ENCODE measurements at places on chromosomes 1 and 21.
A peak's percentile ranks its signal among the peaks of the same experiment; 100 is the strongest.

DNA sequence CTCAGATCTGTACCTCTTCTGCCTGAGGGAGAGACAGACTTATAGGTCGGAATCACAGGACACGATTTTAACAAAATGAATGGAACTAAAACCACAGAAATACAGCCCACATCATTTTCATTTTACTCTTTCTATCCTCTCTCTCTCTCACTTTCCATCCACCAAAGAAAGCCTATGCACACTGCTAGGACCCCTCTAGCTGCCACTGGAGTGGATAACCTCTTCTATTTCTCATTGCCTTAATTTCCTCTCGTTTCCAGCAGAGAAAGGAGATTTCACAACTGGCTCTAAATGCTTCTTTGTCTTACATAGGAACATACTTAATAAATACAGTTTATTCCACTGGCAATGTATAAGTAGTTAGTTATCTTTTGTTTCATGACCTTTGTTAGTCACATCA is 867.8 kb upstream of the ADGRL4 start:
- DNase-seq = no peak

DNA sequence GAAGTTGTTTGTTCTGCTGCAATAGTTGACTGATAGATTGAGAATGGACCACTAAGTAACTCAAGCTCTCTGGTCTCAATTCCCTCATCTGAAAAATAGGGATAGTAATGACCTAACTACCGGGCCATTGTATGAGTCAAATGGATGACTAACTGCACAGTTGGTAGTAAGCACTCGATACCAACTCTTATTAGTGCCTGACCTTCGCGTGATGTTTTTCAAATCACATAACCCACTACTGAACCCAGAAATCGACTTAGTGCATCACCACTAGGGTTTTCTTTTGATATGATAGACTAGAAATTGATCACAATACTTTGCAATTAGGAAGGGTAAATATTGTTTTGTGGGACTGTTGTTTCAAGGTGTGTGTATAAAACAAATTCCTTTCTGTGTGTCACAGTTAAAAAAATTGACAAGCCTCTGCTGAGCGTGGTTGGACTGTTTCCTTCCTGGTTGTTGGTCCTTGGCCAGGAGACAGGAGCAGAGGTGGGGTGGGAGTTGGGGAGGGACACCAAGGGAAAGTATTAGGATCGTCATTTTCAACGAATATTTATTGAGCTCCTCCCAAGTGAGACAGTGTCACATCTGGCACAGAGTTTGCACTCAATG is 54.0 kb upstream of the LRP8 start:
- no peak for DNase-seq

DNA sequence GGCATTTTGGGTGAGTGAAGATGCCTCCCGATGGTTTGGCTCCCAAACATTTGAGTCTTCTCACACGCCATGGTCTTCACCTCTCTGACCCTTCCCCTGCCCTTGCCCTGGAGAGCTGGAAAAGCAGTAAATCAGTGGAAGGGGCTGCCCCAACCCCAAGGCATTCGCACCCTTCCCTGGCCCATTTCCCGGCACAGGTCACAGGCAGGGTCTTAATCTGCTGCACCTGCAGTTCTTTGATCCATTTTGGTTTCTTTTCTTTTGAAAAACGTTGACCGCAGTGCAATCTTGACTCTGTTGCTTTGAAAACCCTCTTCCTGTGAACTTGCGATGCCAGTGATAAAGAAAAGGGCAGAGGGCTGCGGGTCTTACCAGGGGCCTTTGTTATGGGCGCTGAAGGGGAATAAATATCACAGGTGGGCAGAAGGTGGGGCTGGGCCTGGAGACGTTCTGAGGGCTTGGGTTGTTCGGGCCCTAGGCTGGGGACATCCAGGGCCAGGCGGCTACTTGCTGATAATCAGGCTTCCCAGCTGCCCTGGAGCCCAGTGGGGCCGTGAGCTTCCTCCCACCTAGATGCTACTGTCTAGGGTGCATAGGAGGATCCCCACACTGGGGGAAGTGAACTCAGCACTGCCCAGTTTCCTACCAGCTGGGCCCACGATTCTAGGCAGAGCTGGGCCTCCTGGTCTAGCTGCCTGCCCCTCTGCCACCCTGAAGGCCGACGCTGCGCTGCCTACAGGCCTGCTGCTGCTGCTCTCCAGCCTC is 38.6 kb upstream of the EPS8L3 start:
- no peak for DNase-seq

DNA sequence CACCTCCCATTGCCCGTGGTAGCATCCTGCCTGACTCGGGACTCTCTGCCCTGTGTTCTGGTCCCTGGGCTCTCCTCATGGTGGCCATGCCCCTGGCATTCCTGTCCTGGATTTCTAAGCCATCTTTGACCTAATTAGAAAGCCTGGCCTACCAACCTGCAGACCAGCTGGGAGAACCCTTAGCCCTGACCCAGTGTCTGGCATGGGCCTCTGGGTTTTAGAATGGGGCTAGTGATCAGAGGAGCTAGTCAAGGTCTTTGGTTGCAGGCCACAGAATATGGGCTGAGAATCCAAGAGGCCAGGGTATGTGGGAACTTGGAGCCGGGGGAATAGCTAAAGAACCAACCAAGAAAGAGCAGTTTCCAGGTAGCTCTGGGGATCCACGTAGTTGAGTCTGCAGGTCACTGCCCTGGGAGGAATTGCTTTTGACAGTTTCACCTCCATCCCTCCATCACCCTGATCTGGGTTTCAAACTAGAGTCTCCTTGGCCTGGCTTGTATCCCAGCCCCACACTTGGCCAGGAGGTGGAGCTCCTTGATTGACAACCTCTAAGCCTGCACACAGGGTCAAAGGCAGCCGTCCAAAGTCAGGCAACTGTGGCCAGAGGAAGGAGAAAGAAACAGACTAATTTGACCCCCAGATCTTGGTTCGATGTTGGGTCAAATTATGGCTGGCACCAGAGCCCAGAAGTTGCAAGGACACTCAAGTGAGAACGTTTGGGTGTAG is 54.7 kb upstream of the ABCG1 start:
- no peak for DNase-seq

DNA sequence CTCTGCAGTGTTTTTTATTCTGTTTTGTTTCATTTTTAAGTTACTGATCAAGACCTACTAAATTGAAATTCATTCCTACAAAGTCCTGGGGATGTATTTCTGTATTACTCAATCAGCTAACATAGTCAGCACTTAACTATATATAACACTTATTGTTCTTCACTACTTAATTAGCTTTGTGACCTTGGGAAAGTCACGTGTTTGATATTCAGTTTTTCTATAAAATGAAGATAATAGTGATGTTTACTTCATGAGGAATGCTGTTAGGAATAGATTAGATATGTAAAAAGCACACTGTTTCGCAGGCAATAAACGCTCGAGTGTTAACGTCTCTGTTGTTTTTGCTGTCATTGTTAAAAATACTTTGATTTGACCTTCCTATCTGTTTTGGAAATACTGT is 44.6 kb downstream of the CTTNBP2NL start:
- DNase-seq = no peak

- no peak for DNase-seq
Measured at GRCh38 chr1:85313888-85314696, 37.7 kb upstream of the BCL10 start.

- no peak for DNase-seq
Measured at GRCh38 chr1:110233861-110234260, 23.7 kb downstream of the KCNC4 start.

DNA sequence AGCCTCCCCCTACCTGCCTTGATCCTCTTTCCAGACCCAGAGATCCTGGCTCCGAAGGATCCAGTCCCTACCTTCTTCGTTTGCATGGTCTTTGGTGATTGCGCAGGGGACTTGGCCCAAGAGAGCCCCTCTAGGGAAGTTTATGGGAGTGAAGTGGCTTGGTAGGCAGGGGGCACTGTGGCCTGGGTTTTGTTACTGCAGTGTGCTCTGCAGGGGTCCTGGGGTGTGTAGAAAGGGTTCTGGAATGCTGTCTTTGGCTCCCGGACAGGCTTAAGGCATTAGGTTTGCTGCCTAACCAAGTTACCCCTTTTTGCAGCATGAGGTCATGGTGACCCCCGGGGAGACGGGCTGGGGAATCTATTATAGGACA is 3.8 kb downstream of the ATP8B2 start:
- no peak for DNase-seq

DNA sequence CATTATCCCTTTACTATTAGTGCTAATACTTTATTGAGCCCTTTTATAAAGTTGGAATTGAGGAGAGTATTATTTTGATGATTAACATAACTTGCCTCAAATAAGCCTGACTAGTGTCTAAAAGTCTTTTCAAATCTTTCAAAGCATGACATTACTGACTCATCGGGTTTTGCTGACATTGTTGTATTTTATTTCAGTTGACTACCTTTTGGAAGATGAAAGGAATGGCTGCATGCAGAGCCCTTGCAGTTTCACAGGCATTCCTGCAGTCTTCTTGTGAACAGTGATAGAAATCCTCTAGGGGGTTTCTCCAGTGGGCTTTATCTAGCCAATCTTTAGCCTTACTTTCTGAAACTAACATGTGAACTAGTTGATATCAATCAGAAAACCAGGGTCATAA is 43.0 kb upstream of the TMEM61 start:
- DNase-seq = no peak

GRCh38 chr1:241675983-241676382 is 23.9 kb downstream of the WDR64 start:
- DNase-seq = no peak

DNA sequence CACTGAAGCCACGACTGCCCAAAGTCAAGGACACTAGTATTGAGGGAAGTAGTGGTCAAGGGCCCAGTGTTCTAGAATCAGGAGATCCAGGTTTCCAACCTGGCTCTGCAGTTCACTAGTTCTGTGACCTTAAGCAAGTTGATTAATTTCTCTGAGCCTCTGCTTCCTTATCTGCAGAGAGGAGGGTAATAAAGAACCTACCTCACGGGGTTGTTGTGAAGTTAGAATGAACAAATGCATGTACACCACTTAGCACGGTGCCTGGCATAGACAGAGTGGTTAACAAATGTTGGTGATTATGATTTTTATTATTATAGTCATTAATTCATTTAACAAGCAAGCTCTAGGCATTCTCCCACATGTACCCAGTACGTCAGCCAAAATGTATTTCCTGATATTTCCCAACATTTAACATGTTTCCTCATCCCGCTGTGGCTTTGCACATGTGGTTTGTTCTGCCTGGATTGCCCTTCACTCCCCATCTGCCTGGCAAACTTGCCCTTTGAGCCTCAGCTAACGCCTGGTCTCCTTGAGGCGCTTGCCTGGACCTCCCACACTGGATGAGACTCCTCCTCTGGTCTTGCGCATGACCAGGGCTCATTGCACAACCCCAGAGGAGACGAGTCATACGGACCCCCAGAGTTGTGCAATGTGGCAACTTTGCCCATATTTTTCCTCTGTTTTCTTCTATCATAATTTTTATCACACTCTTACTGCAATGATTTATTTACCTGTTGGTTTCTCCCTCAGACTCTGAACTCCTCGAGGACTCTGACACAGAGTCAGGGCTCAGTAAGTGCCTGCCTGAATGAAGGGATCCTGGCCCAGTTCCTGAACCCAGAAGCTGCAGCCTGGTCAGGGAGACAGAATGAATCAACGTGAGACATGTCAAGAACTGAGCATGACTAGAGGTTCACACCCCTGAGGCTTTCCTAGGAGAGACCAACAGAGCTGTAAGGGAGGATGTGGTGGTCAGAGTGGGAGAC is 20.7 kb upstream of the MFSD2A start:
- DNase-seq = no peak

DNA sequence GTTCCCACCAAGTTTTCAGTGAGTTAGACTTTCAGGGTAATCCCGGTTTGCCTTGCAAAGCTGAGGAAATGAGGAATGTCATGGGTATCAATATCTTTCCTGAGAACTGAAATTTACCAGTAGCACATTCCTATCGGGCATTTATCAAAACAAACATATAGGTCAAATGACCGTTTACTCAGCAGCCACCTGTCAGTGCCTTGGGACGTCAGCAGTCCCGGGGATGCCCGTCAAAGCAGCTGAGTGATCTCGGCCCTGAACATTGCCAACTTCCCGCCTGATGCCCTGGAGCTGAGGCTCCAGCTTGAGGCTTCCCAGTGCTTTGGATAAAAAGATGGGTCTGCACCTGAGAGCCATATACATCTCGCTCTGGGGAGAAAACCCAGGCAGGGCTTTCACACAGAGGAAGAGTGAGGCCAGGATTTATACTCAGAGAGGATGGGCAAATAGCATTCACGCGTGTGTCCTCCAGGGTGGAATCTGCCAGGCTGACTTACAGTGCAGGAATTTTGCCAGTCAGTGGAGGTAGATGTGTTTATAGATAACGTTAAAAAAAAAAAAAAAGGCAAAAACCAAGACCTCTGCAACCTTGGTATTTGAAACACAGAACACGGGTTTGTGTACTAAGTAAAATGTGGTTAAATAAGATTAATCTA is 435.7 kb upstream of the VAMP3 start:
- DNase-seq = no peak

DNA sequence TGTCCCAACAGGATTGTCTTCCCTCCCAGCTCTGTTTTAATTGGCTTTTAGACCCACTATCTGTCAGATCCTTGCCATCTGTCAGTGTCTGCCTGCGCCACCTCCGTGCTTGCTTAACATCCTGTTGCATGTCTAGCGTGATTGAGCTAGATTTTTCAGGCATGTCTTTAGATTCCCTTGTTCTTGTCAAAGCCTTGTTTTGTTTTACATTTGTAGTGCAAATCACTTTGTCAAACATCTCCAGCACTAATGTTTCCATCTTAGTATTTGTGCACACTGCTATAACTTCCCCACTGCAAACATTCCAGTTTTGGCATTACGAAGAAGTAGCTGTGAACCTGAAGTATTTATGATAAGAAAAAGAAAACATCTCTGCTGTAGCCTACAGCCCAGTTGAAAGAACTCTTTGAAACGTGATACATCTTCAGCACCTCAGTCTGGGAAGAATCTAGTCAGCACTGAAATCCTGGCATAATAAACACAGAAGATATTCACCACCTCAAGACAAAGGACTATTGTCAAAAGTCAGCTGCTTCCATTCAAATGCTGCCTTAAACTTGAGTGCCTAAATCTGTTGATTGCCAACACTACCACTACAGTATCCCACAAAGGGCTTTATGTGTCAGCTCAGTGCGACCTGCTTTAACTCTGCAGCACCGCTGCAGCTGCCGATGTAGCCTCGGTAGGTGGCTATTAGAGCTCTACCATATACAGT is 105.0 kb downstream of the FNBP1L start:
- DNase-seq = peak; percentile 34

Measured in frontal cortex (tissue), 4 donors.